GM12892 (cell line): ENCODE measurements at places on chromosomes 5 and 9.
A peak's percentile ranks its signal among the peaks of the same experiment; 100 is the strongest.

- DNase-seq, result no peak
These were observed 4.2 kb downstream of the CTXN3 start for GRCh38 chr5:127652952-127653611.

GRCh38 chr5:137845472-137845871, 22.2 kb upstream of the MYOT start:
- no peak for DNase-seq

- no peak for DNase-seq
These were observed 117.5 kb upstream of the BASP1 start for GRCh38 chr5:17099946-17100345.

- DNase-seq, result no peak
These were observed 561 bp downstream of the SEC61B start for GRCh38 chr9:99222416-99223270.

DNA sequence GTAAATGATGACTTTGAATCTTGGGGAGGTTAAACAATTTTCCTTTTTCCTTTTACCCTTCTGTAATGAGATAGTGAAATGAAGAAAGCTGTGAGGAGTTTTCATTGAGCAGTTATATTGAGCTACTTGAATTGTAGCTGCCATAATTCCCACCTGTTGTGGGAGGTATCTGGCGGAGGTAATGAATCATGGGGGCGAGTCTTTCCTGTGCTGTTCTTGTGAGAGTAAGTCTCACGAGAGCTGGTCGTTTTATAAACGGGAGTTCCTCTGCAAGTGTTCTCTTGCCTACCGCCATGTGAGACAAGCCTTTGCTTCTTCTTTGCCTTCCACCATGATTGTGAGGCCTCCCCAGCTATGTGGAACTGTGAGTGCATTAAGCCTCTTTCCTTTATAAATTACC, 258.4 kb downstream of the FER start:
- DNase-seq, result no peak

DNA sequence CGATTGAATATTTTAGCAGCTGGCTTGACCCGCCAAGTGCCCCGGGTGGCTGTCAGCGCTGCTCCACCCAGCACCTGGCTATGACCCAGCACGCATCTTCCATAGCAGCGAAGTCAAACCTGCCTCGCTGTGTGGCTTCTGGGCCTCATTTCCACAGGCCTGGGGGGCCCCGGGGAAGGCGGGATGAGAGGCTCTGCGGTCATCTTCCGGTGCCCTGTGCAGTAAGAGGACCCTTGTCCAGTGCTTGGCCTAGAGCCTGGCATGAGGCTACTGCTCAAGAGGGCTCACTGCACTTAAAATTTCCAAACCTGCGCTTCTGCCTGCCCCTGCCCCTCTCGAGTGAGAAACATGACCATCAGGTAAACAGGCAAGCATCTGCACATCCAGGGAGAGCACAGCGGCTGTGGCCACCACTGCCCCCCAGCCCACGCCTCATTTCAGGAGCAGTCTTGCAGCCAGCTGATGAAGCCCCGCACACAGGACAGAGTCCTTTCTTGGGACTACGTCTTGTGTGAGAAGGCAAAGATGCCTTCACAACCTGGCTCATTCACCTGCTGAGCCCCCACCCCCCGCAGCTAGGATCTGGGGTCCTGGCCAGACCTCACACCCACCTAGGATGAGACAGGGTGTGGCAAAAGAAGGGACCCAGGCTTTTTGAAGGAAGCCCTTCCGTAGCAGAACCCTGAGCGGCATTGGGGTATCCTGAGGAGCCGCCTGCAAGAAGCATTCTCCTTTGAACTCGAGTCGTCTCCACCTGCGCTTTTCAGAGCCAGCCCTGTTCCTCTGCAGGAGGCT, 69.5 kb upstream of the UNC5A start:
- DNase-seq, result no peak

DNA sequence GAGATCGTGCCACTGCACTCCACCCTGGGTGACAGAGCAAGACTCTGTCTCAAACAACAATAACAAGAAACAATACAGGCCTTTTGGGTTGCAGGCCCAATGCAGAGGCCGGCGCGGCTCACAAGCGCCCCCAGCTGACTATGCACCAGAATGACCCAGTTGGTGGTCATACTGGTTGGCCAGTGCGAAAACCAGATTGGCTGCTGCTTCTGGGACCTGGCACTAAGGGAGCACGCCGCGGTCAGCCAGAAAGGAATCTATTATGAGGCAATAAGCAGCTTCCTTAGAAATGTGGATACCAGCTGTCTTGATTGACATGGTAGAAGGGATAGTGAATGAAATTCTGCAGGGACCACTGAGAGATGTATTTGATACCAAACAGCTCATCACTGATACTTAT, 35.0 kb downstream of the RANBP17 start:
- DNase-seq, result no peak

DNA sequence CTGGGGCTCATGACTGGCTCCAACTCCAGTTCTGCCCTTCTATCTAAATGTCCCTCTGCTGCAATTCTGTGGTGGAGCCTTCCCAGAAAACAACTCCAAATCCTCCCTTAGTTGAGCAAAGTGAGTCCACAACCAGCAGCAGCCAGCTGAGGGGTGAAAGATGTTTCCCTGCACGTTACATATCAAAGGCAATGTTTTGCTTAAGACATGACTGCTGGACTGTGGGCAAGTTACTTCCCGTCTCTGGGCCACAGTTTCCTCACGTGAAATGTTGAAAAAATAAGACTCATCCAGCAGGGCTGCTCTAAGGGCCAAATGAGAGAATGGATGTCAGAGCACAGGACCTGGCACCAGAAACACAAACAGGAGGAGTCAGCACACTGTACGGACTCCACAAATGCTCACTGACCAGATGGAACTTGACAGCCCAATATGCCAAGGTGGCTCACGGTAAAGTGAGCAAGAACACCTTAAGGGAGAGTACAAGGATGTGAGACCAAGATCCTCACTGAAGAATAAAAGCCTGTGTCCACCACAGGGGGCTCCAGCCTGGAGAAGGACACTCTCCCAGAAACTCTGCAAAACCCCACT, 138.4 kb upstream of the ABCA1 start:
- no peak for DNase-seq

- DNase-seq, result no peak
These were observed 2.8 kb downstream of the TICAM2 start for GRCh38 chr5:115599502-115599901.

DNA sequence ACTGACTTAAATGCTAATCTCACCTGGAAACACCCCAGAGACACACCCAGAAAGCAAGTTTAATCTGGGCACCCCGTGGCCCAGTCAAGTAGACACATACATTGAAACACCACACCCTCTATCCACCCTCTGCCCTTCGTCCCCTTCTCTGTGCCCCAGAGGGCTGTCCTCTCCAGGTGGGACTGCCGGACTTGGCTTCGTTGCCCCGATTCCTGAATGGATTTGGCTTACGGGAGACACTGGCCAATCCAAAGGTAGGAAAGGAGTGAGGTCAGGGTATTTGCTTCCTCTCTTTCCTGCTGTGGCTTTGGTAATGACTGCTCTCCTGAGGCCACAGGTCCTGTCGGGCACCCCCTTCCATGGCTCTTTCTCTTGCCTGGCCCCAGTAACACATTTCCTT, 25.2 kb upstream of the COL27A1 start:
- DNase-seq, result no peak

DNA sequence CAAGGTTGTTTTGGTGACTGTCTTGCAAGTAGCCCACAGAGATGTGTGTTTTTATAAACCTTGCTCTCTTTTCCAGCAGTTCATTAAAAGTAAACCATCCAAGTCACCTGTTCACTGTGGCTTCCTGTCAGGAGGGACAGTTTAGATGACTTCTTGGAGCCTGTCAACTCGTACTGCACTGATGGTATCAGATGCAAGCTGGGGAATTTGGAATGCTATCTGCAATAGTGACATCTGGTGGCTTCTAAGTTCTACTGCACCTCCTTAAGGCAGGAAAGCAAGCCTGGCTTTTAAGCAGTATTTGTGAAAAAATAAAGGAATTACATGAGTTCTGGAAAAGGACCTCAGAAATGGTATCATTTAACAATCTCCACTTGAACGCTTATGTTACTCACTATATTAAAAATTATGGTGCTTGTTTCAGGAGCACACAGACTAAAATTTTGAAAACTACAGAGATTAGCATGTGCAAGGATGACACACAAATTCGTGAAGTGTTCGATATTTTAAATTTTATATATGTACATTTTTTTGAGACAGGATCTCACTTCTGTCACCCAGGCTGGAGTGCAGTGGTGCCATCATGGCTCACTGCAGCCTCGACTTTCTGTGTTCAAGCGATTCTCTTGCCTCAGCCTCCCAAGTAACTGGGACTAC, 164.0 kb downstream of the TTC39B start:
- peak; percentile 19 for DNase-seq

DNA sequence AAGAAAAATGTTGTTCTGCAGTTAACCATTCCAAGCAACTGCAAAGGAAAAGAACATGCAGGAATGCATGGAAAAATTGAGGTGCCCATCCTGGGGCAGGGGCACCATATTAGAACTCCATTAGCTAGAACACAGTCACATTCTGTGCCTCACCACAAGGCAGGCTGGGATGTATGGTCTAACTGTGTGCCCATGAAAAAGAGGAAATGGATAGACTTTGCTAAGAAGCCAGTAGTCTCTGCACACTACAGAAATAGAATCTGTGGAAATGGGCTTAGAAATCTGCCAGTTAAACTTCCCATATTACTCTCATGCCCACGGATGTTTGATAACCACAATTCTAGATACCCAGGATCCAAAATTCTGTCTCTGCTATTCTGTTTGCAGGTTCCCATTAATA, 423.8 kb upstream of the SMARCA2 start:
- no peak for DNase-seq

GRCh38 chr5:153523831-153524230, 33.4 kb downstream of the GRIA1 start:
- DNase-seq, result no peak

DNA sequence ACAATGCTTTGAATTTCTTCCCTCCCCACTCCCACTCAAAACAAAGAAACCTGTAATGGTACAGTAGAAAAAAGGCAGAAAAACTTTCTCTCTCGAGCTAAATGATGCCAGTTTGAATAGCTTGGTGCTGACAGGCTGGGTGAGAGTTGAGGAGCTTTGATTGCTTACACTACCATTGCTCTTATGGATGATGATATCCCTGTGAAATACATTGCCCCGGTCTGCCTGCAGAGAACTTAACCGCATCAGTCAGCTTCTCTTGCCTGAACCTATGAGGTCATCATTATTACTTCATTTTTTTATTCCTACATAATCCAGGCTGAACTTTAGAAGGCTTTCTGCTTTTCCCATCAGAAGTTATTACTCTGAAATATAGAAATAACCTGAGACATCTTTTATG, 69.3 kb downstream of the ISL1 start:
- DNase-seq, result no peak

GRCh38 chr9:76136986-76137385, 246.5 kb downstream of the PCSK5 start:
- DNase-seq, result no peak

DNA sequence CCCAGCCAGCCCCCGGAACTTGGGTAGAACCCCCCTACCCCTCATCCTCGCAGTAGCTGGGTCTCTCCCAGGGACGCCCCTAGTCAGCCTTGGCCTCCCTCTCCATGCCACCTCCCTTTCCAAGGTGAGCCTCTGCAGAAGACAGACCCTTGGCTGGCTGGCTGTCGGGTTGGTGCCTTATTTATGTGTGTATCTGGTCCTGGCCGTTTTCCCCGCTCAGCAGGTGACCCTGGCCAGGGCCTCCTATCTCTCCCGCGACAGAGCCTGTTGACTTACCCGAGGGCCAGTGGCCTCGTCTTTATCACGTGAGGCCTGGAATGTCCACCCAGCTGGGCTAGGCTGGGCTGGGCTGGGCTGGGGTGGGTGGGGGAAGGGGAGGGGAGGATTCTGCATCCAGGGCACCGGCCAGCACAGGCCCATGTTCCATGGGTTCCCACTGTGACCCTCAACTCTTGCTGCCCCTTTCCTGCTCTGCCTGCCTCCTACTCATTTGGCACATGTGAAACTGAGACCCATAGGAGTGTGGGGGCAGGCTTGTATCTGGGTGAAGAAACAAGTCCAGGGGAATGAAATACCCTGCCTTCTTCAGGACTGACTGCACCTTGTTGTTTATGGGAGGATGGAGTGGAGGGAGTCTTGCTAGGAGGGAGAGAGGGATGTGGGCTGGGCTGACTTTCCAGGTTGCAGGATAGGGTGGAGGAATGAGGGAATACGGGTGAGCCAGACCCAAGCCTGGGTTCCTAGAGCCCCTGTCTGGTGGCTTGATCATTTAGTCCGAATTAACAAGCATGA, 3.1 kb downstream of the CXXC5 start:
- DNase-seq, result no peak

- no peak for DNase-seq
These were observed 7.7 kb downstream of the AHRR start for GRCh38 chr5:329121-329735.

DNA sequence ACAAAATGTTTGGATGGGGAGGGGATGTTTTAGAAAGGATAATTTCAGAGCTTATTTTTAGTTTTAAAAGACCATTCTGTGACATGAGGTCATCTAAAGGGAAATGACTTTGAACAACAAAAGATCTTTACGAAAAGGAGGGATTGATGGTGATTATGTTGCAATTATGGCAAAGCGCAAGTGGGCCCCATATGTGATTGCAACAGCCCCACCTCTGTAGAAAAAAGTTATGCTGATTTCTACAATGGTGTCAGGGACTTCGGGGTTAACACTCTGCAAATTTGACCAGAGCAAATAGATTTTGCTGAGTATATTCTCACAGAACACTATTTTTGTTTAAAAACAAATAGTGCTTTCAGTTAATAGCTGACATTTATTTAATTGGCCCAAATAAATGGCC, 312.8 kb downstream of the NSG2 start:
- DNase-seq, result no peak

DNA sequence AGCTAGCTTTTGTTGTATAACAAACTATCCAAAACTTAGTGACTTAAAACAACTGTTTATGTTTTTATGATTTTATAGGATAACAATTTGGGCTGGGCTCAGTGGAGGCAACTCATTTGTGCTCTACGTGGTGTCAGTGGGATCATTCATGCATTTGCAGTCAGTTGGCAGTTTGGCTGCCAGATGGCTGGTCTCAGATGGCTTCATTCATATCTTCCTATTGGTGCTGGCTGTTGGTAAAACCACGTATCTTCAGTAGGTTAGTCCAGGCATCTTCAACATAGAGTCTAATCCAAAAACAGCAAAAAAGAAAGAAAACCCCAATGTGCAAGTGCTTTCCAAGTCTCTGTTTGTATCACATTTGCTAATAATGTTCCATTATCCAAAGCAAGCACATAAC, 51.7 kb upstream of the RIC1 start:
- no peak for DNase-seq

GRCh38 chr5:164000241-164000640, 494.8 kb downstream of the MAT2B start:
- DNase-seq, result no peak

GRCh38 chr9:12640016-12640587, 53.1 kb upstream of the TYRP1 start:
- DNase-seq, result no peak

DNA sequence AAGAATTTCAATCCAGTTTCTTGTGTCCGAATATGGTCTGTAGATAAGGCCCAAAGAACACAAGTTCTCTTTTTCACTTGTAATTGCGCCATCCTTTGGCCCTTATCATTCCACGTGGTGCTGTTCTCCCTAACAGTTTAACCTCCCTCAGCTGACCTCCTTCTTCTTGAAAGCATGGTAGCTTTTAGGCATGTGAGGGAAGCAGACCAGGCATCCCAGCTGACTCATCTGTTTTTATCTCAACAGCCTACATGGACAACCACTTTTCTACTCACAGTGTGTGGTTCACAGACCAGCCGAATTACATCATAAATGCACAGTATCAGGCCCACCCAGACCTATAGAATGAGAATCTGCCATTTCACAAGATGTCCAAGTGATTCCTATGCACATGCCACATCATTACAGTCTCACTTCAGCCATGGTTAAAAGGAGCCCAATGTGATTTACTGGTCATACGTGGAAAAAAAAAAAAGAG, 26.9 kb upstream of the PLIN2 start:
- no peak for DNase-seq
